ENCODE measurements at places on chromosomes 16 and 17.

DNA sequence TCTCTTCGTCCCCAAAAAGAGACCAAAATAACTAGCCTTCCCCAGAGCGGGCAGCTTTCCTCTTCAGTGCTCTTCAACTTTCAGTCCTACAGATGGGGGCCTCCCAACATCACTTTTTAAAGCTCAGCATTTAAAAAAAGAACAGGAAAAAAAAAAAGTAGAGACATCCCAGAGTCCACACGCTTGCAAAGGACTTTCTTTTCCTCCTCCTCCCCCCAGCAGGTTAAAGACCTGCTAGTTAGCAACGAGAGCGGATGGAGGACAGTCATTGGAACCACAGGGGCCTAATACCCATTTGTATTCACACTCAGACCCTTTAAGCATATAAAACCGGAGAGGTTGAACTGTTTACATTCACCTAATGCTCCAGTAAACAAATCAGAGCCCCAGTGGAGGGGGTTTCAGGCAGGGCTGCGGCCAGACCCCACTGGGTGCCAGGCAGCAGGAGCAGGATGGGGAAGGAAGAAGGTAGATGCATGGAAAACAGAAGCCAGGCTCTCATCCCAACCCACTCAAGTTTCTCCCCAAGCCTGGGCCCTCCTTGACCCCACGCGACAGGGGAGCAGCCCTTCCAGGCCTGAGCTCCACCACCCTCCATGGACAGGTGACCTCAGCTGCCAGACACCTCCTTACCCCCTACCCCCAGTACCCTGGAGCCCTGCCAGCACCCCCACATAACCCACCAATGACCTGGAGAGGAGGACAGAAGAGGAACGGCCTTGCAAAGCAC lies 15.2 kb downstream of the ZFHX3 start:
- no peak for DNase-seq

DNA sequence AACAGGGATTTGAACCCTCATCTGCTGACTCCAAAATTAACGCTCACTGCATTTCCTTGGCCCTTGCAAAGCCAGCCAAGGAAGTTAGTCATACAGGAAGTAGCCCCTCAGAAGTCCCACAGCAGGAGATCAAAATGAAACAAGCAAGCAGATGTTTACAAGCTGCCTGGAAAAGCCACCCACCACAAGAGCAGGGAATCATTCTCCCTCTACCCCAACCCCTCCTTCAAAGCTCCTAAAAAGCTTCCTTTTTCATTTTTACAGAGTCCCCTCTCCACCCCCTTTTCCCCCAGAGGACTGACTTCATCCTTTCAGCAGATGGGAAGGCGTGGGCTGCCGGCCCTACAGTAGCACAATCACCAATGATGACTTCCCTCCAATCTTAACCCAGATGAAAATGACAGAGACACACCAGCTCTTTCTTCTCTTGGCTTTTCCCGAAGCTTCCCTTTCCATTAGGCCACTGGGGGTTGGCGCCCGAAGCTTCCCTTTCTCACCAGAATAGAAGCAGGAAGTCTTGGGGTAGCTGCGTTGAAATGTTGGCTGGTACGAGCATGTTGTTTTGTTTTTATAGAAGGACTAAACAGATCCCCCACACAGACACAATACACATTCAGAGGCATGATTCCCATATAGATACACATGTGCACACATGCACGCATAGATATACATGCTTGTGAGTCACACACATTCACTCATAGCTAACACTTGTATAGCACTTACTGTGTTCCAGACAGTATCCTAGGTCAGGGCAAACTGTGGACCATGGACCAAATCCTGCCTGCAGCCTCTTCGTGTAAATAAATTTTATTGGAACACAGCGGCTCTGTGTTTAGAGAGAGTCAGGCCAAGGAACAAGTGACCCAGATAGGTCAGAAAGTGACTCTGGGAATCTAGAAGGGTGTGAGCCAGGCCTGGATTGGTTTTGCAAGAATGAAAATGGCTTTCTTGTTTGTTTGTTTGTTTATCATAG lies 17.4 kb downstream of the ITPRIPL2 start:
- DNase-seq: no peak

DNA sequence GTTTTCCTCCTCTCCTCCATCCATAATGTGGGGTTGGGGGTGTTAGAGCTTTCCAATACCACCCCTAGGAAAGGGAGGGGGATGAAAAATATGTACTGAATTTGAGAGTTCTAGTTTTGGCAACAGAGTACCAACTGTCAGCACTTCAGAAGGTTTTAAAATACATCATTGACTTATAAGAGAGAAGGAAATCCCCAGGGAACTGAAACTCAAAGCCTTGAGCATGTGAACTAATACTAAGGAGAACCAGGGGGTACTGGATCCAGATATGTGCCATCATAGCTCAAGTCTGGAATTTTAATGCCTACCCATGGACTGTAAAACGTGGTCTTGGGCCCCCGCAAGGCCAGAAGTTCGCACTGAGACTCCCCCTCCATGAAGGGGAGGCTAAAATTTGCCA lies 15.8 kb downstream of the CACNG5 start:
- DNase-seq: no peak

DNA sequence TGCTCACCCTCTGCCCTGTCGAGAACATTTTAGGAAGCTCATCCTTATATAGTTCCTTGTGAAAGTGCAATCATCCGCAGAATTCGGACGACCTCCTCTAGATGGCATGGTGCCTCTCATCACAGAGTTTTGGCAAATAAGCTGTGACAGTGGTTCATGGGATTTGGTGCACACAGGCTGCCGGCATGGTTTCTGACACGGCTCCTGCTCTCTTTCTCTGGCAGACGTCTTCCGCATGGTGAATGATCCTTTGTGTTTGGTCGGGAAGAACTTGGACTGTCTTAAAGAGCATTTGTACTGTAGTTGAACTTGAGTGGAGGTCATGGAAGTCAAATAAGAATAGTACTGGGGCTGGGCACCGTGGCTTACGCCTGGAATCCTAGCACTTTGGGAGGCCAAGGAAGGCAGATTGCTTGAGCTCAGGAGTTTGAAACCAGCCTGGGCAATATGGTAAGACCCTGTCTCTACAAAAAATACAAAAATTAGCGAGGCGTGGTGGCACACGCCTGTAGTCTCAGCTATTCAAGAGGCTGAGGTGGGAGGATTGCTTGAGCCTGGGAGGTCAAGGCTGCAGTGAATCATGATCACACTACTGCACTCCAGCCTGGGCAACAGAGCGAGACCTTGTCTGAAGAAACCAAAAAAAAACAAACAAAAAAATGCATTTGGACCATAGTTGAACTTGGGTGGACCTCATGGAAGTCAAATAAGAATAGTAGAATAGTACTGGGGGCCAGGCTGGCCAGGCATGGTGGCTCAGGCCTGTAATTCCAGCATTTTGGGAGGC lies 34.7 kb upstream of the NAT9 start:
- peak; percentile 31 for DNase-seq

DNA sequence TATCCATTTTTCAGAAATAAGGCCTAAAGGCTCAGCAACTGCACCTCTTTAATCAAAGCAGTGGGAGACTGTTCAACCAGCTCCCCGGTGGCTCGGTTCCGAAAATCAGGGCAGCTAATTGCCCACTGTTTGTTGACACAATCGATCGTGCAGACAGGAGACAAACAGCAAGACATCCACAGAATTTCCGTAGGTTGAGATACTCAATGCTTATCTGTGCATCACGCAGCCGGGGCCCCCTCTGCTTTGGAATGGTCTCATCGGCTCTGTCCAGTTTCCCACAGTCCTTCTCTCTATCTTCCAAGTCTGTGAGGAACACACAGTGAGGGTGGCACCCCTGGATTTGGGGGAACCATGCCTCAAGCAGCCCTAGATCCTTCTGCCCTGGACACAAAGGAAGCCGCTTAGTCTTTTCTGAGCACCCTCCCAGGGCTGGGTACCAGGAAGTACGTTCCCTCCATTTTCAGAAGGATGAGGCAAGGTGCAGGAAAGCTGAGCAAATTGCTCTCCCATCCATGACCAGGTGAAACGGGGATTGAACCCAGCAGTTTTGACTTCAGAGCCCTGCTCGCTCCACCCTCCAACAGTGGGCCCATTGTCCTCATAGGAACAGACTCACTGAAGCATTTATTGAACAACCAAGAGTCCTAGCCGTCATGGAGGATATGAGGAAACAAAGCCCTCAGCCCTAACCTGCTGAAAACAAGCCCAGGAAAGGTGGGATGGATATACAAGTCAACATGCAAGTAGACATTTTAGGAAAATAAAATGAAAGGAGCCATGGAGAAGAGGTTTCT lies 70.7 kb downstream of the C16orf95 start:
- no peak for DNase-seq

DNA sequence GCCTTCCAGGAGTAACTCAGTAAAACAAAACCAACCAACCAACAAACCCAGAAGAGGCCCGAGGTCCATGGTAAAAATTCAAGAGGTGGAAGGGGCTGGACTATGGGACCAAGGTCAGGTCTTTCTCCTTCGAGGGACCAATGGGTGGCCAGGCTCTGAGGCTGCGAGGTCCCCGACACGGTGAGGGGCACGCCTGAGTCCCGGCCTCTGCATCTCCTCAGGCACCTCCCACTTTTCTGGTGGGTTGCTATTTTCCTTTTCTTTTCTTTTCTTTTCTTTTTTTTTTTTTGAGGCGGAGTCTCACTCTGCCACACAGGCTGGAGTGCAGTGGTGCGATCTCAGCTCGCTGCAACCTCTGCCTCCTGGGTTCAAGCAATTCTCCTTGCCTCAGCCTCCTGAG lies 18.0 kb downstream of the CD7 start:
- no peak for DNase-seq

DNA sequence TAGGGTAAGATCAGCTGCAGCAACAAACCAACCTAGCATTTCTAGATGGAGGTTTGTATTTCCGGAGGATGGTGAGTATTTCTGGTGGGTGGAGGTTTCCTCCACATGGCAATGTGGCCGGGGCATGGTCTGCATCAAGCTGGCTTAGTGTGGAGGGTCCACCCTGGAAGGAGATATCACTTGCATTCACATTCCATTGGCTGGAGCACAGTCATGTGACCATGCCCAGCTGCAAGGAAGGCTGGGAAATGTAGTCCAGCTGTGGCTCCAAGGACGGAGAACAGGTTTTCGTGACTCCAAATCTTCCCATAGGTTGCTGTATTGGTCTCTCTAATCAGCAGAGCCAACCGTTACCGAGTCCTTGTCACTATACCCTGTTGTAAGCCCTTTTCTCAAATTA lies 68.7 kb downstream of the RAI1 start:
- no peak for DNase-seq

DNA sequence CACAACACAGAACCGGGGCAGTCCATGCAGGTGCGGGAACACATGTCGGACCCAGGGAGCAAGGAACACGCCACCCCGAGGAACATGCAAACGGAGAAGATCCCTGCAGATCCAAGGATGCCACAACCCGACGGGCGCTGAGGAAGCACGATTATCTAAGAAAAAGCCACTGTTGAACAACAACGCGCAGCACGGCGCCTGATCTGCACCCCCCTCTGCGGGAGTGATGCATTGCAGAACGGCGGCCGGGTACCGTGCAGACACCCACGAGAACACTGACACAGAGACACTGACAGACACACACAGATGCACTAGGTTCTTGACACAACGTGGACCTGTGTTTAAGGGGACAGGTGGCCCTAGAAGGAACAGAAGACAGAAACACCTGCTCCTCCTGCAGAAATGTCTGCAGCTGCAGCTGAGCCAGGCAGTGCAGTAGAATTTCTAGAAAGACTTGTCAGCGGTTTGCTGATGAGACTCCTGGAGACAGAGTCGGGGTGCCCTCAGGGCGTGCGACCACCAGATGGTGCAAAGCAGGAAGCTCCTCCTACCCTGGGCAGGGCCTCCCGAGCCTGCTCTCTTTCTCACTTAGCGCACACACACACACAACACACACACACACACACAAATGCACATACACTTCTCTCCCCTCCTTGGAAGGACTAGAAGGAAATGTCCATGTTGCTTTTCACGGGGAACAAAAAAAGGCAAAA lies 7.5 kb downstream of the NPTX1 start:
- DNase-seq: no peak

GRCh38 chr17:3739422-3740124 lies 15.9 kb downstream of the HASPIN start:
- no peak for DNase-seq

- no peak for DNase-seq
Measured at GRCh38 chr16:27844826-27845225, 218.7 kb downstream of the GSG1L start.

DNA sequence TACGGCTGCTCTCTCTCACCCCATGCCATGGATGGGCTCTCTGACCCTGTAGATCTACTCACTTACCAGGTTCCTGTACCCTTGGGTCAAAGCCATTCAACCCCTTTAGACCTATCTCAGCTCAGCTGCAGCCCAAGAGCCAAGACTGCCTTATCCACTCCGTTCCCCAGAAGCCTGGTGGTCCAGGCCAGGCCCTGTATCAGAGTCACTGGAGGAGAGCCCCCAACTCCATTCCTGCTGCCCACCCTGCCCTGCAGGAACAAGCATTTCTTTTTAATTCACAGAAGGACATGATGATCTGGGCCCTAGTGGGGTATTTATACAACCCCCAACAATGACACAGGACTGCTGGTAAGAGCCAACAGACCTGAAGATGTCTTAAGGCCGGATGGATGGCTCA lies 76.8 kb downstream of the AIPL1 start:
- DNase-seq: no peak

GRCh38 chr17:40499551-40500189 lies 1.8 kb downstream of the TNS4 start:
- peak; percentile 94 for DNase-seq

DNA sequence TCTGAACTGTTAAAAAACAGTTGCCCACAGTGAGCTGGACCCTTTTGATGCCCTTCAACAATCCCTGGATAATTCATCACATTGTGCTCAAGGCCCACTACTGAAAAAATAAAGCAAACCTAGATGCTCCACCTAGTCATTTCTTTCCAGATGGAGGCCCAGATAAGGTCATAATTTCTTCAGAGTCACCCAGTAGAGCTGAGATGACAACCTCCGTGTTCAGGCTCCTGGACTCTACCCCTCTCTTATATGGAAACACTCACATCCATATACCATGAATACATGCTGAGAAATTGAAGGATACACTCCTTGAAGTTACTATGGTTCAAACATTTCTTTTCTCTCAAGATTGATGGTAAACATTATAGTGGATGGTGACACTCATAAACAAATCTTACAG lies 2.7 kb upstream of the ABCA3 start:
- no peak for DNase-seq

GRCh38 chr17:42964161-42964932 lies at the start of gene AARSD1:
TSS of gene AARSD1 (minus strand) at chr17:42964454. CDS start at chr17:42964440, 14 bp downstream.
- DNase-seq: peak; percentile 90

DNA sequence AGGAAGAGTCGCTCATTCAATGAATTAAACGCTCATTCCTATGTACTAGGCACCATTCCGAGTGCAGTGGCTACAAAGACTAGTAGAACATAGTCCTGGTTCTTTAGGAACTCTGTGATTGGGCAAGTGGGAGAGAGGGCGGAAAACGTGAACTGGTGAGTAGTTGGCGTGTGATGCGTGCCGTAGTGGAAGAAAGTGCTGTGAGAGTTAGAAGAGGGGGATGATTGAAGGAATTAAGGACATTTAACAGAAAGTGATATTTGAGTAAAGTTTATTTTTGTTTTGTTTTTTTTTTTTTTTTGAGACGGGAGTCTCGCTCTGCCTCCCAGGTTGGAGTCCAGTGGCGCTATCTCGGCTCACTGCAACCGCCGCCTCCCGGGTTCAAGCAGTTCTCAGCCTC lies 7.9 kb upstream of the SLFN14 start:
- DNase-seq: no peak

Measured in breast epithelium (tissue), 4 donors.